ENCODE measurements at places on chromosomes 6 and 20. TPM values are rescaled to one million over a fixed set of nuclear protein-coding genes. Genes with fewer than 3 reads are reported as not detected.

GRCh38 chr6:9527679-9528286 lies 887.1 kb downstream of the TFAP2A start:
- H3K27ac ChIP-seq = no peak overlapping the region
- no peaks in the 10 kb centered on the region for H3K27me3 ChIP-seq
- H3K36me3 ChIP-seq = no peaks in the 10 kb centered on the region
- H3K4me3 ChIP-seq = no peak overlapping the region

DNA sequence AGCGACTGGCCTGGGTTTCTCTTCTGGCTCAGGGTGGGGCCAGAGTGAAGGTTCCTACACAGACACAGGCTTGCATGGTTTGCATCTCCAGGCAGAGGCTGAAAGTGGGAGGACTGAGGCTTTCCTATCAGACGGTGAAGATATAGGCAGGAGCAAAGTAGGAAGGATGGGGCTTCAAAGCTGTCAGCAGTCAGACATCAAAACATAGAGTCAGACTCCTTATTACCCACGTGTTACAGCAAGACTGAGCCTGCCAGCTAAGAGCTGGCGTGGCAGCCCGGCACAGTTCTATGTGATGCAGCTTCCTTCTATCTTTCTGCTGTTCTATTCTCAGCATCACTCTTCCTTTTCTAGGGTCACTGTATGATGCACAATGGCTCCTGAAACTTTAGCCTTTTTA lies 445.1 kb downstream of the DOK5 start:
- H3K27ac ChIP-seq = no peak overlapping the region
- no peaks in the 10 kb centered on the region for H3K27me3 ChIP-seq
- no peaks in the 10 kb centered on the region for H3K4me1 ChIP-seq
- no peak overlapping the region for H3K4me3 ChIP-seq
- no peak for DNase-seq

DNA sequence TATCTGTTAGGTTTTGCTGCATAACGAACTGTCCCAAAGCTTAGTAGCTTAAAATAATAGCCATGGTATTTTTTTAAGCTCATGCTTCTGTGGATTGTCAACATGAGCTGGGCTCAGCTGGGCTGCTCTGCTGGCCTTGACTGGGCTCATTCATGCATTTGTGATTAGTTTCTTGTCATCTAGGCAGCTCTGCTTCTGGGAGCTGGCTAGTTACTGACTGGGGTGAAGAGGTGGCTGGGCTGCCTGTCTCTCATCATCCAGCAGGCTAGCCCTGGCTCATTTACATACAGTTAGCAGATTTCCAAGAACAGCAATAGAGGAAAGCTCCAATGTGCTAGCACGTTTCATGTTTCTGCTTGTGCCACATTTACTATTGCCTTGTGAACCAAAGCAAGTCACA lies 165.1 kb upstream of the PCSK2 start:
- no peak for DNase-seq
- H3K4me3 ChIP-seq = no peak overlapping the region
- H3K27ac ChIP-seq = no peak overlapping the region
- H3K4me1 ChIP-seq = no peaks in the 10 kb centered on the region
- H3K36me3 ChIP-seq = no peaks in the 10 kb centered on the region
- H3K27me3 ChIP-seq = no peaks in the 10 kb centered on the region

- DNase-seq = no peak
- no peaks in the 10 kb centered on the region for H3K4me1 ChIP-seq
- H3K27me3 ChIP-seq = no peaks in the 10 kb centered on the region
- H3K4me3 ChIP-seq = no peak overlapping the region
- no peaks in the 10 kb centered on the region for H3K36me3 ChIP-seq
Measured at GRCh38 chr6:37727996-37728395, 30.3 kb upstream of the MDGA1 start.

GRCh38 chr20:56926501-56926900 lies 297.4 kb downstream of the TFAP2C start:
- peaks cover 98% of the 10 kb centered on the region for H3K27me3 ChIP-seq
- no peak overlapping the region for H3K4me3 ChIP-seq
- no peak for DNase-seq

- H3K36me3 ChIP-seq = no peaks in the 10 kb centered on the region
- H3K4me3 ChIP-seq = no peak overlapping the region
- no peak for DNase-seq
- H3K4me1 ChIP-seq = peaks cover 13% of the 10 kb centered on the region
- H3K27me3 ChIP-seq = peaks cover 36% of the 10 kb centered on the region
Measured at GRCh38 chr20:680638-681187, 5.1 kb upstream of the SCRT2 start.

DNA sequence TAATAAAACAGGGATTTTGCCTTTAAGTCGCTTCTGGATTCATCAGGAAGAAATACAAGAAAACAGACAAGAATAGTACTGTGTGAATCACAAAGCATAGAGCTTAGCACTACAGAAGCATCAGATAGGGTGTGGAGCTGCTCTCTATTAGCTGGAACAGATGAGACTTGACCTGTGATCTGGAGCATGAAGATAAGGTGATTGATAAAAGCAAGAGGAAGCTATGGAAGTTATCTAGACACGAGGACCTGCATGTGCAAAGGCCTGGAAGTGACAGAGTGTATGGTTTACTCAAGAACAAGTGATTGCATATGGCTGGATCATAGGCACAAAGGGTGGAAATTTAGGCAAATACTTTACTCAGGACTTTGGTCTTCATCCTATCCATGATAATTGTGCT lies 112.9 kb upstream of the MLIP start:
- no peaks in the 10 kb centered on the region for H3K27me3 ChIP-seq
- no peak for DNase-seq
- H3K27ac ChIP-seq = no peak overlapping the region
- peaks cover 12% of the 10 kb centered on the region for H3K4me1 ChIP-seq

DNA sequence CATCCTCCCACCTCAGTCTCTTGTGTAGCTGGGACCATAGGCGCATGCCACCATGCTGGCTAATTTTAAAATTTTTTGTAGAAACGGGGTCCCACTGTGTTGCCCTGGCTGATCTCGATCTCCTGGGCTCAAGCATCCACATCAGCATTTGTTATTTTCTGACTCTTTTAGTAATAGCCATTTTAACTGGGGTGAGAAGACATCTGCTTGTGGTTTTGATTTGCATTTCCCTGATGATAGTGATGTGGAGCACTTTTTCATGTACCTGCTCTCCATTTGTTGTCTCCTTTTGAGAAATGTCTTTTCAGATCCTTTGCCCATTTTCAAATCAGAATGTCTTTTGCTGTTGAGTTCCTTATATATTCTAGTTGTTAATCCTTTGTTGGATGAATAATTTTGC lies 22.2 kb upstream of the TULP4 start:
- H3K4me3 ChIP-seq = no peak overlapping the region
- H3K36me3 ChIP-seq = no peaks in the 10 kb centered on the region
- H3K27ac ChIP-seq = no peak overlapping the region
- H3K27me3 ChIP-seq = no peaks in the 10 kb centered on the region
- no peak for DNase-seq

GRCh38 chr6:139979021-139979725 lies 604.7 kb upstream of the CITED2 start:
- peaks cover 55% of the 10 kb centered on the region for H3K4me1 ChIP-seq
- H3K36me3 ChIP-seq = no peaks in the 10 kb centered on the region
- no peaks in the 10 kb centered on the region for H3K27me3 ChIP-seq
- DNase-seq = peak; percentile 23

- H3K36me3 ChIP-seq = no peaks in the 10 kb centered on the region
- H3K4me1 ChIP-seq = peaks cover 13% of the 10 kb centered on the region
- DNase-seq = no peak
- no peak overlapping the region for H3K4me3 ChIP-seq
Measured at GRCh38 chr6:3236005-3236404, 8.6 kb upstream of the TUBB2B start.

GRCh38 chr6:169864148-169865020 lies 113.0 kb downstream of the ERMARD start:
- no peak overlapping the region for H3K27ac ChIP-seq
- no peaks in the 10 kb centered on the region for H3K36me3 ChIP-seq
- peaks cover 7% of the 10 kb centered on the region for H3K4me1 ChIP-seq
- no peaks in the 10 kb centered on the region for H3K27me3 ChIP-seq
- DNase-seq = no peak

DNA sequence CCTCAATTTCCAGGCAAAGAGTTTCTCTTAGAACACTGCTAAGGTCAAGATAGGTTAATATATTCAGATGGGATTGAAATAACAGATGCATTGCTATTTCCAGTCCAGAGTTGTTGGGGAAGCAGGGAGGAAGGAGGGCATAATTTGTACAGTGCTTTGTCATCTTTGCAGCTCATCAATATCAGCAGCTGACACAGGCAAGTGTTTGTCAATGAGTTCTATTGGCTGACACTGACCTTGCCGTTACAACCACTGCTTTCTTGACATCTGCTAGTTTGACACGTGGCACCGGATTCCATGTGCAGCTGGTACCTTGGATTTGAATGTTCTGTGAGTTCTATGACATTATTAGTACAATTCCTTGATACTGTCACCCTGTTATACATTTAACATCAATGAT lies 28.0 kb upstream of the MLIP start:
- no peak for DNase-seq
- no peak overlapping the region for H3K4me3 ChIP-seq
- H3K27ac ChIP-seq = peak overlapping the region; percentile 20
- no peaks in the 10 kb centered on the region for H3K36me3 ChIP-seq
- H3K27me3 ChIP-seq = no peaks in the 10 kb centered on the region

GRCh38 chr6:18961566-18961965 lies 574.4 kb downstream of the RNF144B start:
- no peak overlapping the region for H3K4me3 ChIP-seq
- no peak overlapping the region for H3K27ac ChIP-seq
- no peak for DNase-seq
- no peaks in the 10 kb centered on the region for H3K4me1 ChIP-seq

- no peaks in the 10 kb centered on the region for H3K4me1 ChIP-seq
- H3K27me3 ChIP-seq = no peaks in the 10 kb centered on the region
- DNase-seq = no peak
Measured at GRCh38 chr6:165129086-165129485, 180.3 kb downstream of the C6orf118 start.

- H3K27ac ChIP-seq = no peak overlapping the region
- H3K4me1 ChIP-seq = no peaks in the 10 kb centered on the region
- no peaks in the 10 kb centered on the region for H3K36me3 ChIP-seq
- DNase-seq = no peak
- H3K4me3 ChIP-seq = no peak overlapping the region
- H3K27me3 ChIP-seq = no peaks in the 10 kb centered on the region
Measured at GRCh38 chr6:15073344-15073789, 172.5 kb upstream of the JARID2 start.

- no peak overlapping the region for H3K27ac ChIP-seq
- no peak overlapping the region for H3K4me3 ChIP-seq
- no peak for DNase-seq
- no peaks in the 10 kb centered on the region for H3K27me3 ChIP-seq
- no peaks in the 10 kb centered on the region for H3K4me1 ChIP-seq
- H3K36me3 ChIP-seq = no peaks in the 10 kb centered on the region
Measured at GRCh38 chr6:135305684-135306083, 124.6 kb downstream of the MYB start.

GRCh38 chr6:47405273-47405672 lies 72.3 kb upstream of the CD2AP start:
- no peak overlapping the region for H3K27ac ChIP-seq
- H3K36me3 ChIP-seq = no peaks in the 10 kb centered on the region
- no peak for DNase-seq
- no peaks in the 10 kb centered on the region for H3K4me1 ChIP-seq
- H3K27me3 ChIP-seq = no peaks in the 10 kb centered on the region

DNA sequence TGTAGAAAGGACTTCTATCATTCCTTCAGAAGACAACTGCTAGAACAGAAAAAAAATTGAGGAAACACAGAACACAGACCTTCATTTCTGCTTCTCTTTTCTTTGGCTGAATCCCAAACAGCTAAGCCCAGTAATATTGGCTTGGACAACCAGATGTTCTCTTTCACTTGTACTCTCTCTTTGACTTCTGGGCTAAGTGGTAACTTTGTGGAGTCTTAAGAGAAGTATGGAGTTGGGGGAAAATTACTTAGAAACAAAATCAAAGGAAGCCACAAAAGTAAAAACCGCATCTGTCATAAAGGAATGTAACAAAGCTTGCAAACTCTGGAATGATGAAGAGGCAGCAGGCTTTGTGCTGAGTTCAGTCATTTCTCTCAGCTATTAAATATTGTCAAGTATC lies 587.5 kb downstream of the CBLN4 start:
- H3K36me3 ChIP-seq = no peaks in the 10 kb centered on the region
- DNase-seq = no peak
- peaks cover 4% of the 10 kb centered on the region for H3K4me1 ChIP-seq
- no peak overlapping the region for H3K4me3 ChIP-seq
- H3K27ac ChIP-seq = no peak overlapping the region

DNA sequence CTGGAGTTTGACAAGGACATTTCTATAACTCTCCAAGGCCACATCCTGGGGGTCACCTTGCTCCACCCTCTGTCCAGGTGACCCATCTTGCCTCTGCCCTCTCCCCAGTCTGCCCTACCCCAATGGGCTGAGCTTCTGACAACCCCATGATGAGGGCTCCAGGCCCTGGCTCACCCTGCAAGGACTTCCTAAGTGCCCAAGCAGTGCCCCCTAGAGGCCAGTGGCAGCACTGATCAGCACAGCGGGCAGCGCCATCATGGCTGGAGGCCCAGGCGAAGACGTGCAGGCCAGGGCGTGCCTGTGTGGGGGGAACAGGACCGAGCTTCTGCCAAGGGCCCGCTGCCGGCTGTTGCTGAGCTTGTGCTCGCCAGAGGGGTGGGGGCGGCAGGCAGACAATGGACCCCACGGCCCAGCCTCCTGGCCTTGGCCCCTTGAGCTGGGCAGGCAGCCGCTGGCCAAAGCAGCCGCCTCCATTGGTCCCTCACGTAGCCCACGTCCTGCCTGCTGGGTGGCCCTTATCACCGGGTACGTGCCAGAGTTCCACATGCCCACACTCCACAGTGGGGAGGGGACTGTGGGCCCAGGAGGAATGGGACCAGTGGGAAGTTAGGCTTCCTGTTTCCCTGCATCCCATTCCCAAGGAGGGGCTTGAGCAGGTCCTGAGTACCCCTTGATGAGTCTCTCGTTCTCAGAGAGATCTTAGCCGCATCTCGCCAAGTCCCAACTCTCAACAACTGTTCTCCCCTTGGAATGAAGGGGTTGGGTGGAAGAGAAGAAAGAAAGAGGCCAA lies 64.3 kb downstream of the MRPL14 start:
- DNase-seq = no peak
- H3K36me3 ChIP-seq = no peaks in the 10 kb centered on the region
- no peak overlapping the region for H3K4me3 ChIP-seq
- peaks cover 61% of the 10 kb centered on the region for H3K4me1 ChIP-seq
- no peaks in the 10 kb centered on the region for H3K27me3 ChIP-seq

- H3K4me1 ChIP-seq = peaks cover 20% of the 10 kb centered on the region
- no peaks in the 10 kb centered on the region for H3K27me3 ChIP-seq
- peak overlapping the region; percentile 70 for H3K4me3 ChIP-seq
- H3K27ac ChIP-seq = peak overlapping the region; percentile 90
- DNase-seq = peak; percentile 17
Measured at GRCh38 chr20:62066983-62067433, 1.3 kb upstream of the TAF4 start.

- DNase-seq = no peak
- no peak overlapping the region for H3K27ac ChIP-seq
- no peak overlapping the region for H3K4me3 ChIP-seq
Measured at GRCh38 chr6:31446481-31446880, 43.1 kb downstream of the MICA start.

GRCh38 chr6:163291622-163292021 lies 122.9 kb upstream of the QKI start:
- H3K4me3 ChIP-seq = no peak overlapping the region
- no peak overlapping the region for H3K27ac ChIP-seq
- H3K27me3 ChIP-seq = no peaks in the 10 kb centered on the region

The PROCR gene
- total RNA-seq = 3.0 TPM

The EDN3 gene
- total RNA-seq = 0.33 TPM

The NNAT gene
- total RNA-seq = not detected

The AURKA gene
- 7.7 TPM for total RNA-seq

The LST1 gene
- 8.3 TPM for total RNA-seq

The PTCRA gene
- total RNA-seq = not detected

The COL19A1 gene
- 0.97 TPM for total RNA-seq

The MYT1 gene
- total RNA-seq = 0.08 TPM

Data from heart right ventricle (tissue), 16 donors.